Frontal cortex (tissue), 4 donors: ENCODE measurements at places on chromosomes 1 and 21.

DNA sequence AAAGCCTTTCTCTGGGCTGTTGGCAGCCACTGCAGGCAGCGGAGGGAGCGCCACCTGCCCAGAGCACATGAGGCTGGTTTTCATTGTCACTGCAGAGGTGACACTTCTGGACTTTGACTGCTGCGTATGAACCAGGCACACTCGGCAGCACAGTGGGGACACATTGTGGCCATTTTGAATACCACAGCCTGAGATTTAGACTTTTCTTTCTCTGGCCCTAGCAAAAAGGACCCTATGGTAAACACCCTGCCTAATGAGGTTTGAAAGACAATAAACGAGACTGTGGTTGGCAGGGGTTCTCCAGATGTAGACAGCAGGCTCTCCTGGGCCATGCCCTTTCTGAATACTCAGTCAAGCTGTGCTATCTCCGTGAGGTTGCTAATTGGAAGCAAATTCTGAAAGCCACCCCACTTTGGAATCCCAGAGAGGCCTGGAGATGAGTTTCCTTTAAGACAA, 12.0 kb upstream of the KCNE2 start:
- peak; percentile 72 for DNase-seq

DNA sequence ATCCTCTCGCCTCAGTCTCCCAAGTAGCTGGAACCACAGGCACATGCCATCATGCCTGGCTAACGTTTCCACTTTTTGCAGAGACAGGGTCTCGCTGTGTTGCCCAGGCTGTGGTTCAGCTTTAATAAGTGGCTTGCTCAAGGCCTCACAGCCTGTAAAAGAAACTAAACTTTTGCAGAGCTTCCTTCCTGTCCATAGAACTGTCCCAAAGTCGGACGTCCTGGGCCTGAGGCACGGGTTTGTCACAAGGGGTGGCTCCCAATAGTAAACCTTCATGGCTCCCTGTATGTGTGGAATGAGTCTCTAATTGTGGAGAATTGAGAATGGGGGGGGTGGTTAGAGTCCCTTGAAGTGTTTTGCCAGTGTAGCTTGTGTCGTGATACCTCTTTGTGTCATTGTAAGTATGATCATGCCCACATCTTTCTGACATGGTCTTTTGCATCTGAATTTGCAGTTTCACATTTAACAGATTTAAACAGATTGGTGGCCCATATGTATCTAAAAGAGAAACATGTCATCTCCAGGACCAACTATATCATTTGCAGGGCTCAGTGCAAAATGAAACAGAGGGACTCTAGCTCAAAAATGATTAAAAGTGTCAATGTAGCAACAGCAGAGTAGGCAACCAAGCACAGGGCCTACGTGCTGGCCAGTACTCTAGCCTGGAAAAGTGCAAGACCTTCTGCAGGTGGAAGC, 332.1 kb downstream of the KIF26B start:
- DNase-seq: no peak

- no peak for DNase-seq
Measured at GRCh38 chr1:203378556-203379245, 27.8 kb upstream of the FMOD start.

DNA sequence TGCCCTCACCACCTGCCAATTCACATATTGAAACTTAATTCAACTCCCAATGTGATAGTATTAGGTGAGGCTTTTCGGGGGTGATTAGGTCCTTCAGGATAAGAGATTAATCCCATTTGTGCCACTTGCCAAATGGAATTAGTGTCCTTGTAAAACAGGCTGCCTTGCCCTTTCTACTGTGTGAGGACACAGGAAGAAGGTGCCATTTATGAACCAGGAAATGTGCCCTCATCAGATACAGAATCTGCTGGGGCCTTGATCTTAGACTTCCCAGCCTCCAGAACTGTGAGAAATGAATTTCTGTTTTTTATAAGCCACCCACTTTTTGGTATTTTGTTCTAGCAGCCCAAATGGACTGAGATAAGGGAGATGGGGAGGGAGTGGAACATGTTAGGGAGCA, 39.1 kb upstream of the AGL start:
- no peak for DNase-seq

- DNase-seq: no peak
Measured at GRCh38 chr1:87993051-87993450, 664.4 kb downstream of the LMO4 start.

DNA sequence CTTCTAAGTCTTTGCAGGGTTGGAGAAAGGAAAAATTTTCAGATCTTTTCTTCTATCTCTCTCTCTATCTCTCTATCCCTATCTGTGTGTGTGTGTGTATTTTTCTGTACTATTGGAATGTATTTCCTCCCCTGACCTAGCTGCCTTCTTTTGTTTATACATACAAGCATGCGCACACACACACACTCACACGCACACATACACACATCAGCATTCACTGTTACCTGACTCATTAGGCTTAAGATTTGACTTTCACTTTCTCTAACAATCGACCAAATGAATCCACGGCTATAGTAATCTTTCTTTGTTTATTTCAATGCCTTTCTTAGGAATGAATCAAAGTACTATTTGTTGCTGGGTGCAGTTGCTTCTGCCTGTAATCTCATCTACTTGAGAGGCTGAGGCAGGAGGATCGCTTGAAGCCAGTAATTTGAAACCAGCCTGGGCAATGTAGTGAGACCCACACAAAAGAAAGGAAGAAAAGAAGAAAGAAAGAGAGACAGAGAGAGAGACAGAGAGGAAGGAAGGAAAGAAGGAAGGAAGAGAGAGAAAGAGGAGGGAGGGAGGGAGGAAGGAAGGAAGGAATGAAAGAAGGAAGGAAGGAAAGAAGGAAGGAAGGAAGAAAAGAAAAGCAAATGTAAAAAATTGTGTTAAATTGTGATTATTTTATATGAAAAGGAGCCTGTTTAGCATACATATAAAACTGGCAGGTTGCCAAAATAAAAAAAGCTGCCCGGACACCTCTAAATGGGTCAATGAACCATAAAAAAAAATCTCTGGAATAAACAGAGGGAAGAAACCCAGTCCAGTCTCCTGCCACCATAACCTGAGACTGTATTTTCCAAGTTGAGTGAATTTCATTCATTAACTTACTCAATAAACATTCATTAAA, 206.8 kb downstream of the ZNF326 start:
- no peak for DNase-seq
